ENCODE measurements at places on chromosomes 5 and 9. TPM values are rescaled to one million over a fixed set of nuclear protein-coding genes. Genes with fewer than 3 reads are reported as not detected.

- no peak for DNase-seq
Measured at GRCh38 chr9:131257266-131258025, 18.9 kb downstream of the FAM78A start.

- no peak for DNase-seq
Measured at GRCh38 chr9:111678293-111678692, 16.9 kb downstream of the GNG10 start.

- DNase-seq = no peak
Measured at GRCh38 chr5:83590966-83591365, 119.4 kb downstream of the VCAN start.

GRCh38 chr5:102223542-102224477 is 72.3 kb downstream of the SLCO4C1 start:
- DNase-seq = peak; percentile 50

GRCh38 chr9:103900466-103900865 is 193.6 kb upstream of the SMC2 start:
- no peak for DNase-seq

DNA sequence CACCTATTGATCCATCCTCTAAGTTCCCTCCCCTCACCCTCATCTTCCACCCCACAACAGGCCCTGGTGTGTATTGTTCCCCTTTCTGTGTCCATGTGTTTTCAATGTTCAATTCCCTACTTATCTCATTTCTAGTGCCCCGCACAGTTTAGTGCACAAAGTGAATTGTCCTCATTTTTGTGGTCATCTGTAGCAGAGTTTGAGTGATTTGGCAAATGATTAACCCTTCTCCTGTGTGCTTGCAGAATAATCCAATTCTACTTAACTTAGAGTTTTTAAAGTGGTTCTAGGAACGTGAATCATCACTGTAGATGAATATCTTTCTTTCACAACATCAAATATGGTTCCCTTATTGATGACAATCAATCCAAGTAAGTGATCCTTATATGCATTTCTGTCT is 6.3 kb upstream of the HAPLN1 start:
- no peak for DNase-seq

The RNF145 gene
- 32.0 TPM for total RNA-seq

The NR4A3 gene
- 0.46 TPM for total RNA-seq

Data from OCI-LY7 (cell line).